ENCODE measurements at places on chromosomes 3 and 15. TPM values are rescaled to one million over a fixed set of nuclear protein-coding genes. Genes with fewer than 3 reads are reported as not detected.

- DNase-seq: no peak
Measured at GRCh38 chr15:97989299-97989698, 28.8 kb downstream of the ARRDC4 start.

DNA sequence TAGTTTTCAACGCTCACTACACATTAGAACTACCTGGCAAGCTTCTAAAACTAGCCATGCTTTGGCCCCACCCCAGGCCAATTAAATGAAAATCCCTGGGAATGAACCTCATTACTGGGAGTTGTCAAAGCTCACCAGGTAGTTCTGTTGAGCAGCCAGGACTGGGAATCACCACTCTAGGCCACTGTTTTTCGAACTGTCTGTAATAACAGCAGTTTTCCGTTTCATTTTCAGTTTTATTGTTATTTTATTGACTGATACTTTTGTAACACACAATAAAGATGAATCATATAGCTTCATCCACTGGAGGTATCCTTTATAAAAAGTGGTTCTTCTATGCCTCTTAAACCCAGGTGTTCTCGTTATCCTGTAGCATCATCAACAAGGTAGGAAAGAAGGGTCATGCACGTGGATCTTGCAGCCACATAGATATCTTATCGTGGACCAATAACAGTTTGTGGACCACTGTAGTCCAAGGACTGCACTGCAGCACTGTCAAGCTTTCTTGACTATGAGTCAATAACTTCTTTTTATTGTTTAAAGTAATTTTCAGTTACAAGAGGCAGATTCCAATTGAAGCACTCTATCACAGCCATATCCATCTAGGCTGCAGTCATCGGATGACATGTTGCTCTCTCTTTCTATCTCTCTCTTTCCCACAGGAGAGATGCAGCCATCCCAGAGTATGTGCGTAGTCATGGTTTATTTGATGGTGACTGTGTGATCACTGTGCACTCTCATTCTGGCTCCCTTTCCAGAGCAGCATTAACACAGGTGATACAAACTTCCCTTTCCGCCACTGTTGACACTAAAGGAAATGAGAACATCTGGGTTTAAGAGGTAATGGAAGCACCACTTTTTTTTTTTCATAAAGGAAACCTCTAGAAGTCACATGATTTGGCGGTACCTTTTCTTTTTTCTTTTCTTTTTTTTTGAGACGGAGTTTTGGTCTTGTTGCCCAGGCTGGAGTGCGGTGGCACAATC is 39.0 kb upstream of the BLM start:
- peak; percentile 34 for DNase-seq

- DNase-seq: no peak
Measured at GRCh38 chr15:70171256-70171886, 73.7 kb upstream of the TLE3 start.

- no peak for DNase-seq
Measured at GRCh38 chr3:4162096-4162495, 141.1 kb upstream of the SETMAR start.

DNA sequence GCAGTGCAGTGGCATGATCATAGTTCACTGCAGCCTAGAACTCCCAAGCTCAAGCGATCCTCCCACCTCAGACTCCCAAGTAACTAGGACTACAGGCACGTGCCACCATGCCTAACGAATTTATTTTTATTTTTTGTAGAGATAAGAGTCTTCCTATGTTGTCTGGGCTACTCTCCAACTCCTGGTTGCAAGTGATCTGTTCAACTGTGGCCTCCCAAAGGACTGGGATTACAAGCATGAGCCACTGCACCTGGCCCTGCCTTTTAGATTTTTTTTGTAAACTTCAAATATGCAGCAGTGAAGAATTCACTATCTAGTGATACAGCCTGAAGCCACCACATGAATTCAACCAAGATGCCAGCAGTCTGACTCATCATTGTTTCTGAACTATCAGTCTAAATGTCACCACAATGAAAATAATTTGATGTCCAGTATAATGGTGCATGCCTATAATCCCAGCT is 32.7 kb downstream of the UBXN7 start:
- no peak for DNase-seq

Gene RTP2
- not detected for total RNA-seq

GRCh38 chr3:153757839-153758238 is 363.4 kb upstream of the ARHGEF26 start:
- DNase-seq: no peak

Gene LRRFIP2
- total RNA-seq: 49.2 TPM

Data from B cell (primary cell).